ENCODE measurements at places on chromosomes 6 and 20. TPM values are rescaled to one million over a fixed set of nuclear protein-coding genes. Genes with fewer than 3 reads are reported as not detected.

- DNase-seq: no peak
Measured at GRCh38 chr6:19121521-19121920, 715.6 kb upstream of the ID4 start.

- no peak for DNase-seq
Measured at GRCh38 chr6:119112812-119113530, 34.5 kb upstream of the FAM184A start.

Gene RHAG
- total RNA-seq: 3.0 TPM

GRCh38 chr6:139703780-139704179 lies 329.3 kb upstream of the CITED2 start:
- DNase-seq: no peak

DNA sequence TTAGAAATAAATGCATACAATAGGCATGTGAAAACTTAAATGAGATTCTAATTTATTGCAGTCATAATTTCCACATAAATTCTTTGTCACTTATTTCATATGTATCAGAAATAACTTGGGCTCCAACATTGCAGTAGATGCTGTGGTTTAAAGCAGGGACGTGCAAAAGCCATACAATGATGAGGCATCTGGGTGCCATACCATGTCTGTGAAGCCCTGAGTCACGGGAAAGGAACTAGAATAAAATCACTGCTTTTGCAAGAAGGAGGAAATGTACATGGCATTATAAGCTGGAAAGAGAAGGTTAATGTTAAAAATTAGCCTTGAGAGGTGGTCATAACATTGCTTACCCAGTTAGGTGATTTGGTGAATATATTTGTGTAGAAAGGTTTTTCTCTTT lies 180.4 kb downstream of the SASH1 start:
- no peak for DNase-seq

DNA sequence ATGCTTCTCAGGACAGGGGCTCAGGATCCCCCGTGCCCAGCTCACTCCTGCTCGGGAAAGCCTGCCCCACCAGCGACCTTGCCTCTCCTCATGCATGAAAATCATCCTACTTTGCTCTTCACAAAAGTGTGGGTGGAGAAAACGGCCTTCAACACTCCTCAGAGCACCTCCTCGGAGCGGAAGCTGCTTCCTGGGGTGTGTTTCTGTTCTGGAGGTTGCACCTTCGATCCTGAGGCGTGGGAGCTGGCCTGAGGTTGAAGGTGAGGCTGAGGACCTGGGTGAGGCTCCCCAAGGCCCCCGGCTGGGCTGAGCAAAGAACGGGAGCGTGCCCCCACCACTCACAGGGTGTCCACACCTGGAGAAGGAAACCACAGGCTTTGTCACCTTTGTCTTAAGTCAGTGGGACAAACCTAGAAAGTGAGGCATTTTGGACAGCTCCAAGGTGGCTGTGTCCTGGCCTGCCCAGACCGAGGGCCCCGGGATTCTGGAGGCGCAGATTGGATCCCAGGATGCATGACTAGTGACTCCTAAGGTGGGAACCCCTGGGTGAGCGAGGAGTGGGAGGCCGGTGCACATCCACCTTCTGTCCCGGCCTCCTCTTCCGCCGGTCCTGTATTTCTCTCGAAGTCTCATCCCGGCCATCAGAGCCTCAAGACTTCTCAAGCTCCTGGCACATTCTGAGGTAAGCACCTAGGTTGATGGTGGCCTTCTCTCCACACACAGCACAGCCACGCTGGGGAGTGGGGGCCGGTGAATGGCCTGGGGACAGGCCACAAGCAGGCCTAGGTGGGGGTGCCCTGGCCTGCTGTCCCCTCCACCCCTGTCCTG lies 104.7 kb downstream of the TMEM242 start:
- DNase-seq: no peak

Gene SERAC1
- 14.2 TPM for total RNA-seq

GRCh38 chr20:2806351-2806701 lies 5.9 kb upstream of the CPXM1 start:
- DNase-seq: no peak
